ENCODE measurements at places on chromosomes 4 and X.

GRCh38 chr4:74618166-74618565, 173.2 kb downstream of the AREG start:
- no peak for DNase-seq

- DNase-seq: no peak
Measured at GRCh38 chr4:2795893-2796848, 3.3 kb downstream of the SH3BP2 start.

- no peak for DNase-seq
Measured at GRCh38 chrX:111892375-111892774, 16.4 kb downstream of the TRPC5OS start.

GRCh38 chr4:107552306-107552705, 167.7 kb downstream of the PAPSS1 start:
- DNase-seq: no peak

GRCh38 chr4:158873795-158874401, 105.1 kb downstream of the FNIP2 start:
- DNase-seq: no peak

All from activated T-helper 1 cell treated with anti-CD3 and anti-CD28 coated beads, Interleukin-2, amount 50 U/mL, for 16 hours (primary cell).